ENCODE measurements at places on chromosomes 16 and 17.

DNA sequence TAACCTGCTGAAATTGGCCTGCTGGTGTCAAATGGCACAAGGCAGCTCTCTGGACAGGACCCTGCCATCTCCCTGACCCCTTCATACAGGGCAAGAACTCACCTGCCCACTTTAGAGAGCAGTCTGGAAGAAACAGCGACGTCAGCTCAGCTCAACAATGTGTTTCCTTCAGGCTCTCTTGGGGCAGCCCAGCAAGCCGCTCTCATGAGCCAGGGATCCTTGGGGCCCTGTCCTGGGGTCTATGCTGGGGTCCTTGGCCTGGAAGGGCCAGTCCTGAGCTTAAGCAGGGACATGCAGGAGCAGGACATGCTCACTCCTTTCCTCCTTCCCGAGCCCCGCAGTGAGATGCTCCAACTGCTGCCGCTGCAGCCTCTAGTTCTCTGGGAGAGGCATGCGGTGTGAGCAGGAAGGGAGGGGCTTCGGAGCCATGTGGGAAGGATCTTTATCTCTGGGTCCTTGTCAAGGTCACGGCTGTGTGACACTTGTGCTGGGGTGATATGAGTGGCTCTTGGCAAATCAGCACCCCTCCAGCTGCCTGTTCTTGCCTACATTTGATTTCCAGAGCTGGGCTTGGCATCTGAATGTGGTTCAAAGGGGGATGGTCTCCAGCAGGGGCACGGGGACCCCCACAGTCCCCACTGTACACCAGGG is 3.4 kb downstream of the C1QTNF1 start:
- DNase-seq = no peak

DNA sequence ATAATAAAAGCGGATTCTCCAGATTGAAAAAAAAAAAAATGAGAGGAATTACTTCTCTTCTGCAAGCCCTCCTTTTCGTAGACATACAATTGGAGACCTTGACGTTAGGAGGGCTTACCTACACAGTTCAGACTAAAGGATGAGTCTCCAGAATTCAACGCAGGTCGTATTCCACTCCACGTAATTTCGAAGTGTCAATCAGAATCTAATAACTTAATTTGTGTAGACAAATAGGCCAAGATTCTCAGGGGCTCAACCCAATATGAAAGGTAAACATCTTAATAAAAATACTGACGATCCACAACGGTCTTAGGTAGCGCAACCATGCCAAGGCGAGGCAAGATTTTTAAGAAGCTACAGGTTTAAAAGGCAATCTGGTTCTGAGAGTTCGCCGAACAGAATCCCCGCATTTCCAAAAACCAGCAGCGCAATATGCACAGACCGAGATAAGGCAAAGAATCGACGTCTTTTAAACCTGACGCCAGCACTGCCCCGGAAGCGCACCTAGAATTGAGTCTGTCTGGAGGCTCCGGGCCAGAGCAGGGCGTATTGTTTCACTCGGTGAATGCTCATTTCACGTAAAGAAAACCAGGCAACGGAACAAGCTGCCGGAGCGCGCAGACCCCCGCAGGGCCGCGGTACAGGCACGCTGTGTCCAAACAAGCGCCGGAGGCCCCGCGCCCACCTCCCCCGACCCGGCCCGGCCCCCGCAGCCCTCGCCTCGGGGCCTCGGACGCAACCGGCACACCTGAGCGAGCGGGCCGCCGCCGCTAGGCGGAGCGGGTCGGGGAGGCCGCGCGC is 623 bp downstream of the MBTPS1 start:
- DNase-seq = peak; percentile 11

DNA sequence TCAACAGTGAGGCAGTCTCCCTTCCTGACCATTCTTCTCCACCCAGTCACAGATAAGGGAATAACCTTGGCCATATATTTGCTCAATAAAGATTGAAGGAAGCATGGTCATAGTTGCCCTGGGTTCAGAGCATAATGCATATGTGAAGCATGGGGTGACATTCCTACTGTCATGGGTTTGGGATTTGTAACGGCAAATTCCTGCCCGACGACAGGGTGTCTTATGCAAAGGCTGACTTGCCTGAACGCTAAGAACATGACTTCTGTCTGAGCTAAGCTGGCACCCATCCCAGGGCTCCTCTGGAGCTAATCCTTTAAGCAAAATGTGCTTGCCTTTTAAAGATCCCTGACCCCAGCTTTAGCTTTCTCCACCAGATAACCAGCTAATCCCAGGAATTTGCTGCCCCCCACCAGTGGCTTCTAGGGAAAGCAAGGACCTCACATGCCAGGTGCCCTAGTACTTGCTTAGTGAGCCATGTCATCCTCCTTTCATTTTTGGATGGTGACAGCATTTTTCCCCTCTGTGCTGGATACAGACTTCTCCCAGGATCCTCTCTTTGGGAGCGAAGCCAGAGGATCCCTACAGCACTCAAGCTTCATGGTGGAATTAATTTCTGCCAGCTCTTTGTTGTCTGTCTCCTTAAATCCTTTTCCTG is 11.7 kb downstream of the SLC7A6OS start:
- no peak for DNase-seq

- no peak for DNase-seq
Observed at GRCh38 chr17:17492571-17492970, 3.6 kb downstream of the RASD1 start.

GRCh38 chr17:5203908-5204294 is 12.2 kb upstream of the ZNF594 start:
- DNase-seq = no peak

DNA sequence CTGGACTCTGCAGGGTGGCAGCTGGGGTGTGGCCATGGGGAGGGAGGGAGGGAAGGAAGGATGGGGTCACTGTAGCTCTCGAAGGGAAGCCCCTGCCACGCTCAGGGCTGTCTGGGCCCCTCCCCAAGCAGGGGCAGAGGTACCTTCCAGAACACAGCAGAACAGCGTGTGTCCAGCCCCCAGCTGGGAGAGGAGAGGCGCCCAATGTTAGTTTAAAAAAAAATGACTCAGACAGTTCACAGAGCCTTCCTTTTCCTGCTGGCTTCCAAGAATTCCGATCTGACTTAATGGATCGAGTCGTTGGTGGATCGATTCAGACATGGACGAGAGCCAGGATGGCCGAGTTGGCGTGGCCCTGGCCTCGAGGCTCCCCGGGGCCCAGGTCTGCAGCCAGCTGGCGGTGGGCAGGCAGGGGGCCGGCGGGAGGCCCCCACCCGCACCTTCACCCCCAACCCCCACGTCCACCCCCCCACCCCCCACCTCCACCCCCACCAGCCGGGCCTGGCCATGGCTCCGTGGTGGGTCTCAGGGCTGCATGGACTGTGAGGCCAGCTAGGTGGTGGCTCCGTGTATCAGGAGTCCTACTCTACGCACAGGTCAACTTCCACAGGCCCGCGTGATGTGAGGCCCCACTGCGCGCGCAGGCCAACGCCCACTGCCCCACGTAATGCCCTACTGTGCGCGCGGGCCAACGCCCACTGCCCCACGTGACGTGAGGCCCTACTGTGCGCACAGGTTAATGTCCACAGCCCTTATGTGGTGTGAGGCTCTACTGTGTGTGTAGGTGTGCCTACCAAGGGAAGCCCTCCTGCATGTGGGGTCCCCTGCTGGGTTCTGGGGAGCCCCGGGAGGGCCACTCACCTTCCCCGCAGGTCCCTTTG is 21.8 kb downstream of the CACNA1H start:
- no peak for DNase-seq

DNA sequence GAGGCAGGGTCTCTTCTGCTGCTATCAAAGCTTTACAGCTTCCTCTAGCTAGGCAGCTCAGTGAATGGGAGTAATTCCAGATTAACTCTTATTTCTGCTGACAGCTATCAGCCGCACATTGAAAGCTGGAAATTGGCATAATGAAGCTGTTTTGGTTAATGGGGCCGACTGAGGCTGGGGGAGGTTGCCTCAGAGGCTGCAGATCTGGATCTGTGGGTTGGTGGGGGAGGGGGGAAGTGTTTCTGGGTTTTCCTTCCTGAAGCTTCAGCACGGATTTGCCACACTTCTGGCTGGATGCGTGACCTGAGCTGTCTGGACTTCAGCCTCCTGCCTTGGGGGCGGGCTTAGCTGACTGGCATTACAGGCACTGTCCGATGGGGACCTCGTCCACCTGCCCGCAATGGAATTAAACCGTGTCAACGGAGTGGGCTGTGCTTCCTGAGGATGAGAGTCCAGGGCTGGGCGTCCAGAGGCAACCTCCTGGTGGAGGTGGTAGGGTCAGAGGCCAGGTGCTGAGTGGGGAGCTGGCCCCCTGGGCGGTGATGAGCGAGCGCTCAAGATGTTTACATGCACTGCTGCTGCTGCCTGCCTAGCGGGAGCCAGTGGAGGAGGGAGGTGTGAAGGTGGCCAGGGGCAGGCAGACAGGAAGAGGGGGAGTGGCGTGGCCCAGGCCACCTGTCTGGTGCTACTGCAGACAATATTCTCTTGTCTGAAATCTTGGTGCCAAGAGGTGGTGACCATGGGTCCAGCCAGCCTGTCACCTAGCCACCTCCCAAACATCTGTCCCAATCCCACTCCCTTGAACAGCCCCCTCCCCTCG is 6.7 kb upstream of the ABCC3 start:
- no peak for DNase-seq

- no peak for DNase-seq
Observed at GRCh38 chr16:66469291-66469946, 42.3 kb downstream of the BEAN1 start.

GRCh38 chr17:9240659-9241370 is 219.5 kb downstream of the NTN1 start:
- no peak for DNase-seq

DNA sequence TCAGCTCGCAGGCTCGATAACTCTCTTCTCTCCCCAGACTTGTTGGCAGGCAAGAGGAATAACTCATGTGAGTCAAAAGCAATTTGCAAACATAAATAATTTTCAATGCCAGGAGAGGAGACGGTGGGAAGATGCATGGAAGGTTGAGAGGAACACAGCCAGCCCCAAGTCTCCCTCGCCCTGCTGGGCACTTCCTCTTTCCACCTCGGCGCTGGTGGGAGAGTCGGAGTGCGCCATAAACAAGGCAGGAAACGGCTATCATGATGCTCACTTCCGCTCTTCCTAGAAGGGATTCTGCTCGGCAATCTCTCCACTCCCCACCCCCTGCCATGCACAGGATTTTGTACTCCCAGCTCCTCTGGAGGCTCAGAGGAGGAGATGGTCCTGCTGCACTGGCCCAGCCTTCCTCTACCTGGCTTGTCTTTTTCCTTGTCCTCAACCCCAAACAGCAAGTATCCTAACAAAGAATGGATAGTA is 13.0 kb downstream of the CBX4 start:
- no peak for DNase-seq

- no peak for DNase-seq
Observed at GRCh38 chr16:23874613-23875294, 39.0 kb downstream of the PRKCB start.

GRCh38 chr17:78706271-78706915 is 75.7 kb downstream of the CYTH1 start:
- DNase-seq = no peak

GRCh38 chr16:66521252-66521713 is 28.6 kb downstream of the TK2 start:
- DNase-seq = no peak

GRCh38 chr17:494601-495265 is 142.1 kb upstream of the RPH3AL start:
- no peak for DNase-seq
